ENCODE measurements at places on chromosomes 1 and 21. TPM values are rescaled to one million over a fixed set of nuclear protein-coding genes. Genes with fewer than 3 reads are reported as not detected.

GRCh38 chr1:62876535-62876934 is 92.6 kb downstream of the ATG4C start:
- DNase-seq = no peak

The ADAM30 gene
- not detected for total RNA-seq

- DNase-seq = no peak
Observed at GRCh38 chr1:176854758-176855745, 309.5 kb downstream of the ASTN1 start.

DNA sequence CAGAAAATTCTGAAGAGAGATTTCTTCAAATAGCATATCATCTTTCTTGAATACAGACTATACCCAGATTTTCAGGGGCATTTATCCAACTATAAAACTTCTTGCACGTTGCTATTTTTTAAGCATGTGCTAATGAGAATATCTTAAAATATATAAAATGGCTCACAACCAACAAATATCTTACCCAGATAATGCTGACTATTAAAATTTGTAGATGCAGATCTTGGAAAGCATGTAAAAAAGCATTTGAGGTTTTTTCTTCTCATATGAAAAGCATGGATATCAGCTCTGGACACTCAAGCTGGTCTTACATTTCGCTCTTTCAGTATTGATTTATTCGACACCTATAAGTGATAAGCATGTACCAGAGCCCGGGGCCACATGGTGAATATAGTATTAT is 1187.7 kb upstream of the ADGRL4 start:
- no peak for DNase-seq

DNA sequence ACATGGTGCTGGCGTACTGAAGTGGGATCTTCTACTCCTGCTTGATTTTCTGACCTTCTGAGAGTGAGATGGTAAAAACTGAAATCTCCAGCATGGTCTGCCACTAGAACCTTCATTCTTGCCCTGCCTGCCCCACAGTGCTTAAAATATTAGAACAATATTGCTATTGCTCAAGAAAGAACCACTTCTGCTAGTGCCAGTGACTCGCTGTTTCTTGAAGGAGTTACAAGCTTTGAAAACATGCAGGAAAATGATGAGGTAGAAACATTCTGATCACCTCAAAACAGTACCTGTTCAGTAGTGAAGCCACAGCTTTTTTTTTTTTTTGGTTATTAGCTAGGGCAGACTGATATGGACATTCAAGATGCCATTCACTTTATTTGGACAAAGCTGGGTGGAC is 95.3 kb downstream of the BACH1 start:
- no peak for DNase-seq

DNA sequence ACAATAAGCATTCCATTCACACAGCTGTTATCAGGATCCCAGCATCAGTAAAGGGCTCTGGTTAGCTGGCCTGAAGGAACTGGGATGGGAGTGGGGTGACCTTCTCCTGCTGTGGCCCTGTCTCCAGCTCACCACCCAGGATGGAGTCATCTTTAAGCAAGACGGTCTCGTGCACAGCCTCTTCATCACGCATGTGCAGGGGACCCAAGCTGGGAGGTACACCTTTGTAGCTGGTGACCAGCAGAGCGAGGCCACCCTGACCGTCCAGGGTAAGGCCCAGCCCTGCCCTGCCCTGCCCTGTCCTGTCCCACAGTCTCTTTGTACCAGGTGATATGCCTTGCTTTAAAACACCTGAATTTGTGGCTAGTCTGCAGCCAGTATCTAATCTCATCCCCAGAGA is 24.3 kb downstream of the IGFN1 start:
- no peak for DNase-seq

GRCh38 chr21:14594967-14595366 is 48.9 kb upstream of the SAMSN1 start:
- DNase-seq = no peak

The OR2AK2 gene
- total RNA-seq = 0.35 TPM

The CBS gene
- total RNA-seq = not detected

DNA sequence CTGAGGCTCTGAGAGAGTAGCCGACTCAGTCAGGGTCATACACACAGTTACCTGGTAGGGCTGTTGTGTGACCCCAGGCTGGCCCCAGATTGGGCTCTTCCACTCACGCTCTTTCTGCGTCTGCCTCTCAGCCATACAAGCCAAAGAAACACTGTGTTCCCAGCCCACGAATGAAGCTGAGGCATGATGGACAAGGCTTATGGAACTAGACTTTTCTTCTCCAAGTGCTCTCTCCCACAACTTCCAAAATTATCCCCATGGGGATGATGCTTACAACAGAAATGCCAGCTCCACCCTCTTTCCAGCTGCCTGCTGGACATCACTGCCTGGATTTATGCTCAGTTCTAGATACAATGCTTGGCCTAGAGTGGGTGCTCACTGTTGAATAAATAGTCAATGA is 102.8 kb upstream of the JUN start:
- no peak for DNase-seq

DNA sequence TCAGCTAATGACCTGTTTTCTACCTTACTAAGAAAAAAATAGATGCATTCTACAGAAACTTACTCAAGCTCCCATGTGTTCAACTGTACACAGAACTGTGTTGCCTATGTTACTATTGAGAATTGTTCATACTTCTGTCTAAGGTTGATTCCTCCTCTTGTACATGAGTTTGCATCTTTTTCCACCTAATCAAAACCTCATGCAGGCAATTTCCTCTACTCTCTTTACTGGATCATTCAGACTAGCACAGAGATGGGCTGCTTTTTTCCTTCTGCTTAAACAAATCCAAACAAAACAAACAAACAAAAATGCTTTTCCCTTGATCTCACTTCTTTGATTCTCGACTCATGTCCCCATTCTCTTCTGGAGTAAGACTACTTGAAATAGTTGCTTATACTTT is 58.8 kb upstream of the PTGFR start:
- DNase-seq = no peak

- DNase-seq = no peak
Observed at GRCh38 chr1:21801100-21801499, 11.0 kb upstream of the LDLRAD2 start.

The GBP7 gene
- total RNA-seq = 0.17 TPM

GRCh38 chr21:44862869-44863685 is 10.4 kb downstream of the PTTG1IP start:
- no peak for DNase-seq

GRCh38 chr1:7456722-7457082 is 314.4 kb upstream of the VAMP3 start:
- no peak for DNase-seq

The OR11L1 gene
- not detected for total RNA-seq

DNA sequence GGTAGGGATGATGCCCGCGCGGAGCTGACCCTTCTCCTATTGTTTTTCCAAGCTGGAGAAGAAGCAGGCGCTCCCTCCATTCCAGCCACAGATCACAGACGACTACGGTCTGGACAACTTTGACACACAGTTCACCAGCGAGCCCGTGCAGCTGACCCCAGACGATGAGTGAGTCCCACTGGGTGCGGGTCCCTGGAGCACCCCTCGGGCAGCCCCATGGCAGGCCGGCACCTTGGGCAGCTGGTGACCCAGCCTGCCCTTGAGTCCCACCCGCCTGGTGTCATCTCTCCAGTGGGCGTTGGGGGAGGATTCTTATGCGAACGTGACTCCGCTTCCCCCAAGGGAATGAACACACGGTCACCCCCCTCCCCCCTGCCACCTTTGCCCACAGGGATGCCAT is 10.0 kb downstream of the FAAP20 start:
- DNase-seq = no peak

GRCh38 chr1:57102561-57103326 is 136.9 kb upstream of the C8B start:
- no peak for DNase-seq

The PYHIN1 gene
- total RNA-seq = 93.8 TPM

The TACSTD2 gene
- total RNA-seq = not detected

DNA sequence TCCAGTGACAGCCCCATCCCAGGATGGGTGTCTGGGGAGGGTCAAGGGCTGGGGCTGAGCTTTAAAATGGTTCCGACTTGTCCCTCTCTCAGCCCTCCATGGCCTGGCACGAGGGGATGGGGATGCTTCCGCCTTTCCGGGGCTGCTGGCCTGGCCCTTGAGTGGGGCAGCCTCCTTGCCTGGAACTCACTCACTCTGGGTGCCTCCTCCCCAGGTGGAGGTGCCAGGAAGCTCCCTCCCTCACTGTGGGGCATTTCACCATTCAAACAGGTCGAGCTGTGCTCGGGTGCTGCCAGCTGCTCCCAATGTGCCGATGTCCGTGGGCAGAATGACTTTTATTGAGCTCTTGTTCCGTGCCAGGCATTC is 24.2 kb downstream of the PCSK9 start:
- no peak for DNase-seq

GRCh38 chr1:219575563-219575962 is 37.3 kb downstream of the ZC3H11B start:
- no peak for DNase-seq

DNA sequence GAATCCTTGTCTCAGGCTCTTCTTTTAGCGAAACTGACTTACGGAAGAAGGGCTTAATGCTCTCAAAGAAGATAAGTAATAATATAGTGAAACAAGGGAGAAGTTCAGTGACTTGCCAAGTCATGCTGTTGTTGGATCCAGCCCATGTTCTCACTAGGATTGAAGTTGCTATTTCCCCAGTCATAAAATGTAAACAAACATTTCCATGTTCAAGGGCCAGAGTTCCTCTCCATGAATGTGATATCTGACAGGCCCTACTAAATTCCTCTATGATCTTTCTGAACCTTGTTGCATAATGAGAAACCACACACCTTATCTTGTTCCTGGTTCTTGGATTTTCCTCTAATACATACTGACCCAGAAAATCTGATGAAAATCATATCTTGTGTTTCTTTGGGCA is 876.5 kb upstream of the B3GALT2 start:
- no peak for DNase-seq

The TNFRSF9 gene
- 0.15 TPM for total RNA-seq

DNA sequence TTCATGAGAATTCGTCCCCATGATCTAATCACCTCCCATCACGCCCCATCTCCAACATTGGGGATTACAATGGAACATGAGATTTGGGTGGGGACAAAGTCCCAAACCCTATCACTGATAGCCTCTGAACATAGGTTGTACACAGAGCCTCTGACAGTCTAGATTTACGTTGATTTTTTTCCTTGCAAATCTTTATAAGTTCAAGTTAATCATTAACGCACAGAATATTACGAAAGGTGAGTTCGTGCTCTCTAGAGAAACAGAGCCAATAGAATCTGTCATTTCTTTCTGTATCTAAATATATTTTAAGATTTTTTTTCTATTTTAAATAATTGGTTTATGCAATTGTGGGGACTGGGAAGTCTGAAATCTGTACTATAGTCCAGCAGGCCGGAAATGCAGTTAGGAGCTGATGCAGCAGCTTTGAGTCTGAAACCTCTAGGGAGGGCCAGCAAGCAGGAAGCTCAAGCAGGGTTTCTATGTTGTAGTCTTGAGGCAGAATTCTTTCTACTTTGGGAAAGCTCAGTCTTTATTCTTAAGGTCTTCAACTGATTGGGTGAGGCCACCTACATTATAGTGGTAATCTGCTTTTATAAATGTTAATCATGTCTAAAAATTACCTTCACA is 61.0 kb downstream of the SELENOF start:
- no peak for DNase-seq

DNA sequence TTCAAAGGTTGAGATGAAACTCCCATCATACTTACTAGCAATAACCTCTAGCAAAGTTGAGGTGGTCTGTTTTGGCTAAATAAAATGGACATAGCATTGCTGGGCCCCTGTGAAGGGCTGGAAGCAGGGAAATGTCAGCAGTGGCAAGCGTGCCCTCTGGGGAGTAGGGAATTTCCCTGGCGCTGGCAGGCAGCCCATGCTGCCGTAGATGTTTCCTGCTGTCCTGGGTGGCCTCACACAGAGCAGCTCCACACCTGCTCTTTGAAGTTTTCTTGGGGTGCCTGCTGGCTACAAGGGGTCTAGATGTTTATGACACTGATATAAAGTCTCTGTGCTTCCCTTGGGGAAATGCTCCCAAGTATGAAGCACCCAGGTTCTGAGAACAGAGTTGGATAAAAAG is 30.2 kb downstream of the ADARB1 start:
- no peak for DNase-seq

- no peak for DNase-seq
Observed at GRCh38 chr1:168676029-168676812, 52.8 kb downstream of the DPT start.

DNA sequence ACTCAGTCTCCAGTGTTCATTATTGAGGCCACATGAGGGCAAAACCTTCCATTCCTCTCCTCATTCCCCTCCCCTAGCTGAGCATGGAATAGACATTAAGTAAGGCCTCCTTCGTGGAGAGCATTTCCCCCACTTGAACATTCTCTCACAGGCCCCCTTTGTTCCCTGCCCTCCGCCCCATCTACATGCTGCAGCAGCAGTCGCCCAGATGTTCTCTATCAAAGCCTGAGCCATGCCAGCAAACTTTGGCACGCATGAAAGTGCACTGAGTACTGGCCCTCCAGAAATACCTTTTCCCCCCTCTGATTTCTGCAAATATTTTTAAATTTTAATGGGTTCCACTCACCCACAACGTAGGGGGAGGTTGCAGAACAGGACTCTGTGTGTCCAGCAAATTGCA is 20.9 kb upstream of the GORAB start:
- DNase-seq = no peak

DNA sequence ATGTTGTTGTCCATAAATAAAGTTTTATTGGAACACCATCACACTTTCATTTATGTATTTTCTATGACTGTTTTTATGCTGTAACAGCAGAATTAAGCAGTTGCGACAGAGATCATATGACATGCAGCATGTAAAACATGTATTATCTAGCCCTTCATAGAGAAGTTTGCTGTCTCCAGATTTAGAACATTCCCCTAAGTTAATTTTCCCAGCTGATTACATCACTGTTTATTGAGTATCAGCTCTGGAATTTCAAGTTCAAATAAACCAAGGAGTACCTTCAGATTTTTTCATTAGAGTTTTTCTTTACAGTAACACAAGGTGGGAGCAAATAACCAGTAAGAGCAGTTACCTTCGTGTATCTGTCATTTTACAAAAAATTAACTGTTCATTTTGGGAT is 792.8 kb downstream of the USP25 start:
- DNase-seq = no peak

DNA sequence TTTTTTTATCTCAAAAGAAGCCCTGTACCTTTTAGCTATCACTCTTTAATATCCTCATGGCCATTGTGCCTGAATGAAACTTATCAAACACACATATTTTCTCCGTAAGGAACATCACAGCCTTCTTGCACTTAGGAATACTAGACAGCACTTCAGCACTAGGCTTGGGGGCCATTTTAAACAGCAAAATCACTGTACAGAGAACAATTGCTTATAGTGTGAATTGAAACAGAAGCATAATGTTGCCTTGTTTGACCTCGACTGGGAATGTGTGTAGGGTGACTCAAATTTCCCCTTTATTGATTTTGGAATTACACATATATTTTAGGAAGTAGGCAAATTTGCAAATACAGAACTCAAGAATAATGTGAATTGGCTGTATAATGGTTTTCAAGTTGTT is 36.4 kb downstream of the KYAT3 start:
- DNase-seq = no peak

All from CD4-positive, alpha-beta memory T cell (primary cell).